Esophagus muscularis mucosa (tissue), 4 donors: ENCODE measurements at places on chromosomes 2 and 18.

- no peak for DNase-seq
Measured at GRCh38 chr2:20333738-20334137, 16.9 kb downstream of the PUM2 start.

GRCh38 chr18:7452331-7452730 is 114.8 kb upstream of the PTPRM start:
- no peak for DNase-seq

DNA sequence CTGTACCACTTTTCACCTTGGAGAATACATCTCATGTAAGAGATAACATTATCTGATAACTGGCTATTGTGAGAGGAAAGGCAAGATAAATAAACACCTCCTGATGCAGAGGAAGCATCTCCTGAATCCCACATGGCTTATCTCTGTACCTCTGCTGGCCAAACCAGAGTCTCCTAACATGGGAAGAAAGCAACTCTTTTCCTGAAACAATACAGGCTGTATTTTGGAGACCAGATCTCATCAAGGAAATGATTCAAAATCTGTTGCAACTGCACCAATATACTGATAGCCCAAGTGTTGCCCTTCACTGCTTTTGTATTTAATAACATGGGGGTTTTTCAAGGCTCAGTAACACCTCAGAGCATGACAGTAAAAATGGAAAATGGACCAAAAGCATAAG is 106.9 kb downstream of the MREG start:
- no peak for DNase-seq

- no peak for DNase-seq
Measured at GRCh38 chr2:64770137-64770780, 116.5 kb upstream of the SERTAD2 start.

DNA sequence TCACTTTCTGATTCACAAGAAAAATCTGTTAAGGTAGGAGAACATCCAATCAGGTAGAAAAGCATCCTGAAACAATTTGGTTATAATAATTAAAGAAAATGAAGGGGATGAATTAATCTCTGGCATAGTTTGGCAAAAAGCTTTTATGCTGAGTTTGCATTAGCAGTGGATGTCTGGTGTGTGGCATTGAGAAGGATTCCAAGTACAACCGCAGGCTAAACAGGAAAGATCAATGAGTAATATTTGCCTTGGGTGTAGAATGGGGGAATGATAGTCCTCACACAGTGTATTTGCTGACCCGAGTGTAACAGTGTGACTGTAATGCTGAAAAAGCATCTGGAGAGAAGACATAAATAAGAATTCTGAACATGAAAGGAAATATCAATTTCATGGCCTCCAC is 68.3 kb upstream of the SESTD1 start:
- no peak for DNase-seq

GRCh38 chr2:27370816-27371620 is 602 bp downstream of the SNX17 start:
- DNase-seq = no peak

- DNase-seq = no peak
Measured at GRCh38 chr2:160465406-160465805, 28.2 kb downstream of the RBMS1 start.

- no peak for DNase-seq
Measured at GRCh38 chr2:134319596-134320254, 65.9 kb downstream of the MGAT5 start.

- DNase-seq = no peak
Measured at GRCh38 chr2:143946436-143947391, 573.2 kb downstream of the ZEB2 start.

DNA sequence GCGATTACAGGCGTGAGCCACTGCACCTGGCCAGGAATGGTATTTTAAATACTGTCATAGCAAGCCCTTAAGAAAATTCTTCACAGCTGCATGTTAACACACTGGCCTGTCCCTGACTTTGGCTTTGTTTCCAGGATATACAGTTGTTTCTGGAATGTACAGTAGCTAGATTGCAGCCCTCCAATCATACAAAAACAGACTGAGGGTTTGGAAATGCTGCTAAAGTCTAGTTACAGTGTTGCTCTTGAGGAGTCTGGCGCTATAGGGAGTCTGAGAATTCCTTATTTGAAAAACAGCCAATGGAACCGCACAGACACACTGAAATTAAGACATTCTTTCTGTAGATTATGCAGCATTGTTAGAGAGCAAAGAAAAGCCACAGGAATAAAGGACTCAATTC is 37.7 kb downstream of the STON1 start:
- no peak for DNase-seq

- DNase-seq = no peak
Measured at GRCh38 chr2:6975988-6976387, 58.8 kb downstream of the RNF144A start.

DNA sequence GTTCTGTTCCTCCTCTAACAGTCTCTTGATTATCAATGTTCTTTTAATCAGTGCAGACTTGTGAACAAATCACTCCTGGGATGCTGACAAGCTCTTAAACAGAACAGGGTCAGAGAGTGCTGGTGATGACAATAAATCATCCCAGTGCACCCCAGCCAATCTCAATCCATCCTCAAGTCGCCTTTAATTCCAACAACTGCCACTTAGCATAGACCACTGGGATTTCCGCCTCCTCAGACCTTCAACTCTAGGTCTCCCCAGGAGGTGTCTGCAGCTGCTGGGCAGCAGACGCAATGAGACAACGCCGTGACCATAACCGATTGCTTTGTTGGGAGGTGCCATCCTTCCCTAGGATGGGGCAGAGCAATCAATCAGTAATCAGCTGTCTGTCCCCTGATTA is 184.2 kb upstream of the ACAA2 start:
- no peak for DNase-seq

- DNase-seq = no peak
Measured at GRCh38 chr18:23126376-23127056, 8.8 kb upstream of the CABLES1 start.
